ENCODE measurements at places on chromosomes 12 and 14.

- peak; percentile 19 for DNase-seq
These were observed 17.4 kb upstream of the B4GALNT3 start for GRCh38 chr12:442235-442884.

GRCh38 chr12:108711489-108712164 is 19.7 kb downstream of the CORO1C start:
- DNase-seq = no peak

DNA sequence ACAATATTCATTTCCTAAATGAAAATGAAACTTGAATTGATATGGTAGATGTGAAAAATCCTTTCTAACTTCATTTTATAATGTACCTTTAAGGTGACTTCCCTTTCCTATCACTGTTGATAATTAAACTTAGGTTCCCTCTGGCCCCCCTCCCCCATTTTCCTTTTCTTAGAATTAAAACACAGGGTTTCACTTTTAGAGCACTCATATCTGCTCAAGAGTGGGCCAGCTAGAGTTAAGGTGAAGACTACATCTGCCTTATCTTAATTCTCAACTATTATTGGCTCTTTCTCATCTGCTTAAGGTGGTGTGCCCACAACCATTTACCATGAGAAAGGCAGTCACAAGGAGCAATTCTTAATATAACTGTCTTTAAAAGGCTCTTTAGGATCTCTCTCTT is 49.7 kb downstream of the LIN52 start:
- DNase-seq = no peak

- DNase-seq = peak; percentile 62
These were observed 12.7 kb downstream of the BDKRB1 start for GRCh38 chr14:96268431-96269358.

DNA sequence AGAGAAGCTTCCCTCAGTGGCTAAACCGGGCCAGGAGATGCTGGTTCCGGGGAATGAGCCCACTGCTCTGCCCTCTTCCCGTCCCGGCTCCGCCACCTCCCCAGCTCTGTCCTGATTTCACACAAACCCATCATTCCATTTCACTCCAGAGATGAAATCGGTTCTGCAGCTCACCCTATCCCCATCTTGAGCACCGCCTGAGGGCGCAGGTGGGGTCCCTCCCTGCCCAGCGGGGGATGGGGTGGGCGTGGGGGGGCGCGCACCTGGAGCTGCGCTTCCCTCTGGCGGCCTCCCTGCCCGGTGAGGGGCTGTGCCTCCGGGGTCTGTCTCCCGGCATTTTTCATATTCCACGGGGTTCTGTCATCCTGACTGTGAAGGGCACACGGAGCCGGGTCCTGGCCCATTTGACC is 44.7 kb downstream of the NOC4L start:
- DNase-seq = no peak

DNA sequence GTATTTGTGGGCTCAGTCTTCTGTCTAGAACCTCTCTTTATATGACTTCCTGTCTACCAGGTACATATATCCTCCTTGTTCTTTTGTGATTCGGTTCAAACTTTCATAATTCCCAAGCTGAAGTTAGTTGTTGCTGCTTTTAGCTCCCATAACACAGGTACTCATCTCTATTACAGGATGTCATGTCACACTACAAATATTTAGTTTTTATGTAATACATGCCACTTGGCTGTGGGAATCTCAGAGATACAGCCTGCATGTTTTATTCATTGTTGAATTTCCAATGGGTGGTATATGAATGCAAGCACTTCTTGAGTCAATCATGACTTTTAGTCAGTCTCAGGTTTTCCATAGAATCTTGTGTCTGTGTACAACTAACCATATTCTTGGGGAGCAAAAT is 122.7 kb downstream of the SINHCAF start:
- DNase-seq = no peak

- DNase-seq = no peak
These were observed 291.1 kb upstream of the CLEC14A start for GRCh38 chr14:38546932-38547551.

- no peak for DNase-seq
These were observed 9.5 kb downstream of the PHETA1 start for GRCh38 chr12:111359231-111359913.

DNA sequence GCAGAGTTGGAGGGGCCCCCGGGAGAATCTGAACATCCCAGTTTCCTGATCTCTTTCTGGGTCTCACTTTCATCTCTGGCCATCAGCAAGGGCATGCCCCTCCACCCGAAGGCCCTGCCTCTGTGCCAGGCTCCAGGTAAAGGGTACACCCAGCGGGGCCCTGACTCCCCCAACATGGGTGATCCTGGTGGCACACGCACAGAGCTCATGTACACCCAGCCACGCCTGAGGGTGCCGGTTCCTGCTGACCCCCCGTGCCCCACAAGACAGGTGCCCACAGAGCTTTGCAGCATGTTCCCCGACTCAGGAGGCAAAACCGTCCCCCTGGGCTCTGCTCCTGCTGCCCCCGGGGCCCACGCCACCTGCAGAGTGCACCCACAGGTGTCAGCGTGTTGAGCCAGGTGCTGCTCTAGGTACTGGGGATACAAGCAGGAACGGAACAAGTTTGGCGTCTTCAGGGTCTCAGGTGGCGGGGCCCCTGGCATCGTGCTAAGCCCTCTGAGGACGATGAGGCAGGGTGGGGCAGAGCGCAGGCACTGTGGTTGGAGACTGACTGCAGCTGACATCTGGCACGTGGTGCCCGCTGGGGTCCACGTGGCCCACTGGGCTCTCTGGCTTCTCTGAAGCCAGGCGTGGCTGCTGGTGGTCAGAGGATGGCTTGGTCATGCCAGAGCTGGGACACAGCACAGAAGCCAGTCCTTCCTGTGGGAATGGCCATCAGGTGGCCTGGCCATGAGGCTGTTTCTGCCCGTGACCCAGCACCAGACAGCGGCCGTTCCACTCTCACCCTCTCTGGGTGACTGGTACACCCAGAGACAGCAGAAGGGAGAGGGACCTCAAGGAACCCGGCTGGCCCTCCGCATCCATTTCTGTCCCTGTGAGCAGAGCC is 13.8 kb downstream of the BAG5 start:
- no peak for DNase-seq

- DNase-seq = no peak
These were observed at the start of gene KRT77 for GRCh38 chr12:52703424-52703823. Gene KRT77 (minus strand): TSS chr12:52703524. CDS start chr12:52703434, 90 bp downstream.

DNA sequence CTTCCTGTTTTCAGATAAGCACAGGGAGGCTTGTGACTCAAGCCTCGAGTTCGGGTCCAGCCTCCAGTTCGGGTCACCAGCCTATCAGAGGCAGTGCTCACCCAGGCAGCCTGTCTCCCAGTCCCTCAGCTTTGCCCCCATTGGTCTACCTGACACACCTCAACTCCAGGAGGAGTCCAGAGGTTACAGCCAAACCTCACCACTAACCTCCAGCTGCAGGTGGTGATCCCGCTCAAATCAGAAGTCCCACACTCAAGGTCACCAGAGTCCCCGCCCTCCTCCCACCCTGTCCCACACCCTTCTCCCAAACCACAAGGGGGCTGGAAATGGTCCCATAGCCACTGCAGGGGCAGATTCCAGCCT is 42.1 kb downstream of the KDM2B start:
- no peak for DNase-seq

DNA sequence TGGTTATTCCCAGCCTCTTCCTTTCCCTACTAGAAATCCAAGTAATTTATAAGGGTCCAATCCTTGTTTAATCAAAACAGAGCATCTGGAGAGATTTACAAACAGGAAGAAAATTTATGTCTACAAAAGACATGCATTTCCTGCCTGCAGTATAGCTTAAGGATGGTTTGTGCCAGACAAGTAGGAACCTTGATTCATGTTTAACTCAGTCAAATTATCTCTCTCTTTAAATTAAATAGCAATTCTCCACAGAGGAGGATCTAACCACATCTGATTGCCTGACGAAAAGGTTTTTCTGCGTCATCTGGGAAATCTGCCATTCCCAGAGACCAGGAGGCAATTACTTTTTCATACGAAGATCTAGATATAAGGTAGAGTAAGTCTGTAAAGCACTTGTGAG is 105.2 kb downstream of the ZFC3H1 start:
- DNase-seq = no peak

GRCh38 chr14:35979531-35979930 is 153.4 kb downstream of the BRMS1L start:
- DNase-seq = no peak

GRCh38 chr12:53594897-53595615 is 31.1 kb downstream of the ATF7 start:
- no peak for DNase-seq

- no peak for DNase-seq
These were observed 27.7 kb upstream of the ATXN7L3B start for GRCh38 chr12:74509886-74510285.

GRCh38 chr12:106594447-106594846 is 11.6 kb downstream of the RFX4 start:
- no peak for DNase-seq

DNA sequence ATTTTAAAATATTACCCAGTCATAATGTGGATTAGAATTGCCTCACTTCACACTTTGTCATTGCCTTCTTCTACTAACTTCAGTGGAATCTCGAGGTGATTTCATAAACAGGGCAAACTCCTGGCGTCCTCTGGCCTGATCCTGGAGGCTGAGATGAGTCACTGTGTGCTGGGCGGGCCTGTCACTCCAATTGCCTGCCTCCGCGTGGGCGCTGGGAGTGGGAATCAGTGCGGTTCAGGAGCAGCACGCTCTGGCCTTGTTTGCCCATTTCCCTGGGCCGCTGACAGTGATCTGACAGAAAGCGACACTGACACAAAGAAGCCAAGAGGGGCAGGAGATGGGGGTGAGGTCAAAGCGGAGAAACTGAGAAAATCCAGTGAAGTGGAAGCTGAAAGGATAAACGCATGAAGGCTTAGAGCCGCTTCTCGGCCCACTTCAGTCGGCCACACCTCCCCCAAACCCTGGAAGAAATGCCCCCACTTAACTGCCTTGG is 29.7 kb downstream of the LGR5 start:
- DNase-seq = no peak

- DNase-seq = no peak
These were observed 943 bp downstream of the TESPA1 start for GRCh38 chr12:54983536-54984101.

GRCh38 chr12:97005646-97006045 is 98.6 kb downstream of the NEDD1 start:
- no peak for DNase-seq

- DNase-seq = no peak
These were observed 114.2 kb downstream of the KCNK10 start for GRCh38 chr14:88208858-88209257.

- DNase-seq = no peak
These were observed 4.5 kb downstream of the DHH start for GRCh38 chr12:49089821-49090773.

DNA sequence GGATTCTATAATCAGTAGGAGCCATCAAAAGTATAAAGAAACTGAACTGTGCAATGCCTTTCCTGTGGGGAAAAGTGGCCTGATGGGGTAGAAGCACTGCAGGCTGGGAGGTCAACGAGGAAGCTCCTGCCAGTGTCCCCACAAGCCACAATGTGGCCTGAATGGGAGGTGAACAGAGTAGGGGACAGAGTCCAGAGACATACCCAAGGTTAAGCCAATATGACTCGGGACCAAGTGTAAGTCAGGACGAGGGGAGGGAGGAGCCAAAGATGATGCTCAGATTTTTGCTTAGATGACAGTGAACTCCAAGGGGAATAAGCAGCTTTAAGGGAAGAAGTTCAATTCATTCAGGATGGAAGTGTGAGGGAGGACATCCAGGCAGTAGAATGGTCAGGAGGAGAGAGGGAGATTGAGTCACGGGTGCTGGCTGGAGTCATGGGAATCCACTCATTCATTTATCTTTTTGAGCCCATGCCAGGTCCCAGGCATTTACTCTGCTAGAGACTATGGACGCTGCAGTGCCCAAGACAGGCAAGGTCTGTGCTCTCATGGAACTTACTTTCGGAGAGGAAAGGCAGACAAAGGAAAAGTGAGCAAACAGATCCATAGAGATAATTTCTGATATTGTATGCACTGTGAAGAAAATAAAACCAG is 29.1 kb downstream of the DPF3 start:
- DNase-seq = no peak

GRCh38 chr12:91604897-91605296 is 422.3 kb upstream of the DCN start:
- DNase-seq = peak; percentile 2

GRCh38 chr12:20264608-20265114 is 103.7 kb upstream of the PDE3A start:
- DNase-seq = no peak

GRCh38 chr14:32724867-32725471 is 213.7 kb upstream of the NPAS3 start:
- DNase-seq = peak; percentile 96

GRCh38 chr14:103593577-103593976 is 30.8 kb downstream of the COA8 start:
- DNase-seq = no peak

- no peak for DNase-seq
These were observed 112.5 kb downstream of the RALGAPA1 start for GRCh38 chr14:35696575-35696974.

- no peak for DNase-seq
These were observed 324.4 kb downstream of the PDZRN4 start for GRCh38 chr12:41512497-41512896.

GRCh38 chr14:100893228-100893601 is 10.3 kb downstream of the RTL1 start:
- no peak for DNase-seq

DNA sequence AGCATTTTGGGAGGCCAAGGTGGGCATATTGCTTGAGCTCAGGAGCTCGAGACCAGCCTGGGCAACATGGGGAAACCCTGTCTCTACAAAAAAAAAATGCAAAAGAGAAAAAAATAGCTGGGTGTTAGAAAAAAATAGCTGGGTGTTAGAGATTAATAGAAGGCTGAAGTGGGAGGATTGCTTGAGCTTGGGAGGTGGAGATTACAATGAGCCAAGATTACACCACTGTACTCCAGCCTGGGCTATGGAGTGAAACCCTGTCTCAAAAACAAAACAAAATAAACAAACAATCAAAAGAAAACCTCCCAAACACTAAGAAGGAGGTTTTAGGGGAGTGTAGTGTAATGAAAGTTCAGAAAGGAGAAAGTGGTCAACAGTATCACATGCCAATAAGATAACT is 202.1 kb downstream of the FLRT2 start:
- DNase-seq = no peak

Measured in astrocyte of the cerebellum (primary cell).